Sciatic nerve (tissue), 2 donors: ENCODE measurements at places on chromosomes 6 and 20.

DNA sequence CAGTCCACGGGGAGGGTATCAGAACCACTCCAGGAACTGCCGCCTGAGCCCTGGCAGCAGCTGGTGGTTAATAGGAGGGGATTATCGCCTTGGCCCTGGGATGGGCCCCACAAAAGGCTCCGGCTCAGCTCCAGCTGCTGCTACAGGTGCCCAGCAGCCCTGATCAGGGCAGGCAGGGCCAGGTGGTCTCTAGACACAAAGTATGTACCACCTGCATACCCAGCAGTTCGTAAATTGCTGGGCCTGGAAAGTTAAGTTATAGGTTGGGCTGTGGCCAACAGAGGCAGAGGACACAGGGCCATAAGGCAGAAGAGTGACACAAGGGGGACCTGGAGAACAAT lies 35.1 kb downstream of the RRBP1 start:
- no peak for DNase-seq

DNA sequence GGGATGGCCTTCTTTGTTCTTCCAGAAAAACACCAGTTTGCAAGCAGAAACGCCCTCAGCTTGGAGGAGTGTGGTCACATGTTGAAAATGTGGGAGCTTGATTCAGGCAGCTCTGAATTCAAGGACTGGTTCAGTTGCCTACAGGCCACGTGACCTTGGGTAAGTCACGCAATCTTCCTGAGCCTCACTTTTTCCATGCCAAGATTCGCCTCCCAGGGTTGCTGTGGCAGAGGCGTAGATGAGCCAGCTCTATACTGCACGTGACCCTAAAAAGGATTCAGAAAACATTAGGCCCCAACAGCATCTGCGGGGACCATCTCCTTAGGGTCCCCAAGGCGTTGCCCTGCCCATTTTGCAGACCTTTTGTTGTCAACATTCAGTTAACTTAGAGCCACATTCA lies 112.0 kb upstream of the SNX9 start:
- no peak for DNase-seq

DNA sequence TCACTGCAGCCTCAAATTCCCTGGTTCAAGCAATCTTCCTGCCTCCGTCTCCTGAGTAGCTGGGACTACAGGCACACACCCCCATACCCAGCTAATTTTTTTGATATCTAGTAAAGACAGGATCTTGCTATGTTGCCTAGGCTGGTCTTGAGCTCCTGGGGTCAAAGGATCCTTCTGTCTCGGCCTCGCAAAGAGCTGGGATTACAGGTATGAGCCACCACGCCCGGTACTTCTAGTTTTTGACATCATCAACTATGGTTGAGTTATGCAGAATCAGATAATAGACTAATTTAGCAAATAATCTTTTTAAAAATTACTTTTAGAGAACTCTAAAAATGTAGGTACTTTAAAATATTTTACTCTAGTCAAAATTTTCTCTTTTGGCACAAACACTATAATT lies 166.2 kb downstream of the SOX4 start:
- no peak for DNase-seq

- DNase-seq: no peak
Measured at GRCh38 chr6:82891076-82891475, 174.6 kb downstream of the UBE3D start.

- DNase-seq: no peak
Measured at GRCh38 chr6:35678814-35679213, 9.9 kb downstream of the FKBP5 start.

DNA sequence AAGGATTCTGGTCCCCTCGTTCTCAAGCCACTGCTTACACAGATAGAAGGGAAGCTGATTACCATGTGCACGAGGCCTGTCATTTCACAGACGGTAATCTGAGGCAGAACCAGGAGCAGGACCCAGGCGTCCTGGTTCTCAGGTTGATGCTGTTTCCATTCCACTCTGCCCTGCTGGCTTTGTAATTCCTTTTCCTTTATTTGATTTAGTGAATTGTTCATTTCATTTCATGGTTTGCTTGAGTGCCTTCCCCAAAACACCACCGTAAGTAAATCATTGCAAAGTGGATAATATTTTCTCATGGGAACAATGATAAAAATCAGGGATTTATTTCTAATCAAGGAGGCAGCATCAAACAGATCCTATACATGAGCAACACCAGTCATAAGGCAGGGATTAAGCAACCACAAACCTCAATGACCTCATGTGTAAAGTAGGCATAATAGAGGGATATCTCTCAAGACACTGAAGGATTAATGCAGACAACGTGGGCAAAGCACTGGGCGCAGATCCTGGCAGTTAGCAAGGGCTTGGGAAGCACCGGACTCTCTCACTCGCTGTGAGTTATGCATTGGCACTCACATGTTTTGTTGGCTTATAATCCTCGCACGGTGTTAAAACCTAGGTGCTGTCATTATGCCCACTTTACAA lies 229.5 kb upstream of the FOXQ1 start:
- DNase-seq: no peak

- DNase-seq: no peak
Measured at GRCh38 chr6:125784365-125784764, 6.4 kb upstream of the NCOA7 start.

- no peak for DNase-seq
Measured at GRCh38 chr6:152905551-152906299, 77.1 kb downstream of the FBXO5 start.

GRCh38 chr6:42702200-42702599 lies 20.2 kb downstream of the PRPH2 start:
- no peak for DNase-seq

- DNase-seq: no peak
Measured at GRCh38 chr6:109056661-109057060, 38.0 kb downstream of the SESN1 start.

DNA sequence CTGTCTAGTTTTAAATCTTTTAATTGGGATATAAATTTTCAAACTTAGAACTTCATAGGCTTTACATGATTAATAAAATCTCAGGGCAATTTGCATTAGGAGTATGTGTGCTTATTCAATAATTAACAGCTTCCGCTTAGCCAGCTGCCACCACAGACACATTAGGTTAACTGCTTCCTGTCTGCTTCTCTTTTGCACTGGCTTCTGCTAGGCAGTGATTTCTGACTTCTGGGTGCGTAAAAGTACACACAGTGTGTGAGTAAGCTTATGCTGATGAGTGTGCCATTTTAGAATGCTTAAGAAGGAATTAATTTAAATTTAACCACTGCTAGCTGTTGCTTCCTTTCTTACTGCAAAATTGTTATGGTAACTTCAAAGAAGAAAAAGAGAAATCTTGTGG lies 73.9 kb downstream of the F13A1 start:
- DNase-seq: no peak
